ENCODE measurements at places on chromosomes 3 and 15.

DNA sequence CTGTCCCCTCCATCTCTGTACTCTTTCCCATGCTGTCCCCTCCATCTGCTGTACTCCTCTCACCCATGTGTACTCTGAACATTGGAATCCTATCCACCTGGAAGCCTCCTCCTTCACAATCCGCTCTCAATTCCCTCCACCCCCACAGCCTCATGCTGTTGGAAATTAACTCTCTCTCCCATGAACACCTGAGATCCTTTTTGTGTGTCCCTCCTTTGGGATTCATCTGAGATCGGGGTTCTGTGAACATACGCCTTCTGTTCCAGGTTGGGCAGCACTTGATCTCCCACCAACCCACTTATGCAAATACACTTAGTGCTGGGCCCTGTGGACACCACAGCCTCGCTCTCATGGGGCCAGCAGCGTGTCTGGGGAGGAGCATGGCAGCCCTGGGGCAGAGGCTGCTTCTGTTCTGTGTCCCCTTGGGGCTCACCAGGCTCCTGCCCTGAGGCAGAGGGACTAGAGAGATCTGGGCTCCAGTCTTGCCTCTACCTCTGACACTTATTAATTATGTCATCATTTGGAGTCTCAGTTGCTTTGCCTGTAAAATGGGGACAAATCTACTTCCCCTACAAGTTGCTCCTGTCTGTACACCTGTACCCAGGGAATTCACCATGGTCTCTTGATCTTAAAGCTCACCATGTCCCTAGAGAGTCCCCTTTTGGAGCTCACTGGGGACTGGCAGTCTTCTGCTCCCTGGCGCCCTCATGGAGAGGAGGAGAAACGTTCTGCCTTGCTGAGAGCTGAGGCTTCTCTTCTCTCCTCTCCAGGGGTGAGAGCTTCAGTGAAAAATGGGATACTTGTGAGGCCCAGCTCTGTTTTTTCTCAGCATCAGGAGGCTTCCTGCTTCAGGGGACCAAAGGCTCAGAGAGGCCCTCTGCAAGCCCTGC is 42.7 kb downstream of the ITGA11 start:
- no peak for DNase-seq

DNA sequence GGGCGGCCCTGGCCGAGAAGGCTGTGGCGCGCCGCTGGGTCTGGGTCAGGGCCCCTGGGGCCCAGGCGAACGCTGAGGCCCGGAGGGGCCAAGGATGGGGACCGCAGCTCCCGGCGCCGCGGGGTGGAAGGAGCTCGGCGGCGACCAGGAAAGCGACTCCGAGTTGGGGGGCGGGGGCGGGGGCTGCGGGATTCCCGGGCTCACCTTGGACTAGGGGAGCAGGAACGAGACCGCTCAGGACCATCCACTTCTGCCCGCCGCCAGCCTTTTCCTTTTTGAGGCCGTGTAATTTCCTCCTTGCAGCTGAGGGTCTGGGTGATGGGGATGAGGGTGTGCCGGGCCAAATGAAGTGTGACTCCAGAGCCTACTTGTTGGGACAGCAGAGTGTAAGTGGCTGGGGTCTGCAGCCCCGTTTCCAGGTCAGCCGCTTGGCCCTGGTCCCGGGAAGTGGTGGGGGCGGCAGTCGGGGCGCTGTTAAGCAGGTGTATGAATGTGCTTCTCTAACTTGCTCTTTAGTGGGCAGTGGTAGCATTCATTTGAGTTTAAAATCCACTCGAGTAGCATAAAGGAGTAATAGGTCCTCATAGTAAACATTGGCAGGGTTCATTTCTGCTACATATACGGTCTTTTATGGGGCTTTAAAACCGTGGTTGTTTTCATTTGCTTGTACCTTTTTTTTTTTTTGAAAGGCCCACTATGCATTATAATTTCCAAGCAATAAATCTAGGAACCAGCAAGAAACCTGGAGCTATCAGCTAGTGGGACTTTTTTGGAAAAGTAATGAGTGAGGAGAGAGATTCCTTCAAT is 717 bp downstream of the PXK start:
- no peak for DNase-seq

DNA sequence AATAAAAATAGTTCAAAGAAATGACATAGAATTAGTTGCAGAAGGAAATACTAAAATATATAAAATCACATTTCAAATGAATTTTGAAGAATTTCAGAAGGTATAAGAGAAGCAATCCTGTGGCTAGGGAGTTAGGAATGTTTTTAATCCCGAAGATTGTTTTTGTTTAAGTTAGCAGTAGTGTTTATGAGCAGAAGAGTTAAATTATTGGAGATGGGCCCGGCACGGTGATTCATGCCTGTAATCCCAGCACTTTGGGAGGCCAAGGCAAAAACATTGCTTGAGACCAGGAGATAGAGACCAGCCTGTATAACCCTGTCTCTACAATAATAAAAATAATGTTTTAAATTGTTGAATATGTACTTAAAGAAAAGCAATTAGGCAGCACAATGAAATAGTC is 432.5 kb downstream of the MFSD1 start:
- DNase-seq = no peak

DNA sequence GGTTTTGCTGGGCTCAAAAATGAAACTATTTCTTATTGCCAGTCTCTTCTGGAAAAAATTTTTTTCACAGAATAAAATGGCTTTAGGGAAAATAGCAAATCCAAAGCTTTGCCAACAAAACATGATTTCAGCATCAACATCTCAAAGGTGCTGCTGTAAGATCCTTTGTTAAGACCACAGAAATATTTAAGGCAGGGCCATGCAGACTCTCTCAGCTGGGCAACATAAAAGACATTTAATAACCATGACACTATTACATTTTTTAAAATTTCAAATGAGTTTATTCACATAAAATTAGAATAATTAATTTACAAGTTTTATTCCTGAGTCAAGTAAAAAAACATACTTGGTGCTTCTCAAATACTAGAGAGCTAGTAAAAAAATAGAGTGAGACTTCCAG is 527.1 kb upstream of the DPPA4 start:
- no peak for DNase-seq

DNA sequence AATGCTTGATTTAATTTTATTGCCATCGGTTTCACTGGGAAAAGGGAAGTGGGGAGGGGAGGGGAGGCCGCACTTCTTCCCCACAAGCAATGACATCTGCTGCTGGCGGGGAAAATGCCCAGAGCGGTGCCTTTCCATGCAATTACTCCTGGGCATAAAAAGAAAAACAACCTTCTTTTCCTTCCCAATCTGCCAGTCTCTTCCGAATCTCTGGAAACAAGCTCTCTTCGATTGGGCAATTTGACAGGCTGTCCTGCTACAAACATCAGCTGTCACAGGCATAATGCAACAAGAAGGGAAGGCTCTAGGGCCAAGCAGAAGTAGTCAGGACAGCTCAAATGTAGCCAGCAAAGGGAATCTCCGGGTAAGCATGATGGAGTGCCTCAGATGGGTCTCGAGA is 93.4 kb upstream of the STRIT1 start:
- no peak for DNase-seq

DNA sequence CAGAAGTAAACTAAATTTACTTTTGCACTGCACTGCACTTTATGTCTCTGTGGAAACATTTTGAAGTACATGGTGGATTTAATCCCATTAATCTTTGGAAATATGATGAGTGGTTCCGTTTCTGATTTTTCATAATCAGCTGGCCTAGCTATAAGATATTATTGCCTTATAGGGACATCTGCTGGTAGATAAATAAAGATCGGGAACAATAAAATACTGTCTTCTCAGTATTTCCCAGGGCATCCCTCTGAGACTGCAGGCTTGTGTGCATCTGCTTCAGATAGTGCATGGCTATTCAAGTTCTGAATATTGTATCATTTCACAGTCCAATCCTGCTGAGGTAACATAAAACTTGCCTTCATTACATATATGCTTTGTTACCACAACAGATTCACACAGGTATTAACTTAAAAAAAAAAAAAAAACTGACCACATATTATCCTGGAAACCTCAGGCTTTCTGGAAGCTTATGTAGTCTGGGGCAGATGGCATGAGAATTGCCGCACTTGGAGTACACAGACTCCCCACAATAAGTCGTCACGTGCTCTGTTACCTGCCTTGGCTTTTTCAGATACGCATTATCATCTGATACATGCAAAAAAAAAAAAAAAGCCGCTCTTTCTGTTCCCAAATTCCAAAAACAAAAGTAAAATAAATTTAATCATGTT is 330.8 kb upstream of the AGTR1 start:
- DNase-seq = no peak

DNA sequence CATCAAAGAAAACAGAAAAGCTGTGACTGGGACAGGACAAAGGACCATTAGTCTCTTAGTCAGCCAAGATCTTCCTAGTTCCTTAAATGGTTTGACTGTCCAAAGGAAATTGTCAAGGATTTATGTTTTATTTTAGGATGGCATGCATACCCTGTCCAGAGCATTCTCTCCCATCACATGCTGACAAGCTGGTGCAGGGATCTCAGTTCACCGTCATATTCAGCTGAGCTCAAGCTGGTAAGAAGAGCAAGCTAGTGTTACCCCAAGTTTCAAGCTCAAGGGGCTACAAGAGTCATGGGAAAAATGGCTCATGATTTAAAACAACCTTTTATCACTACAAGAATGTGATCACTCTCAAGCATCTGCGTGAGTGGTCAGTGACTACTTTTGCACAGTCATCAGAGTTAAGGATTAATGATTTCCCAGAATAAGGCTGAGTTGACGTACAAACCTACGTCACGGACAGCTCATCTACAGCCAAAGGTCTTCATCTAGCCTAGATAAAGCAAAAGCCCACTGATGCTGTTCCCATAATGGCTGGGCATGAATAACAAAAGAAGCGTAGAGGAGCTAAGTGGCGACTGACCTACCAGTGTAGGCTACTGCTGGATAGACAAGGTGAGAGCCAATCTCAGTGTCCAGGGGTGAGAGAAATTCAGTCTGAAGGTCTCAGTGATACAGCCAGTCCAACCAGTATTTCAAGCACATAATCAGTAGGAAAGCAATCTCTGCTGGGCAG is 157.5 kb downstream of the GABRB3 start:
- no peak for DNase-seq

DNA sequence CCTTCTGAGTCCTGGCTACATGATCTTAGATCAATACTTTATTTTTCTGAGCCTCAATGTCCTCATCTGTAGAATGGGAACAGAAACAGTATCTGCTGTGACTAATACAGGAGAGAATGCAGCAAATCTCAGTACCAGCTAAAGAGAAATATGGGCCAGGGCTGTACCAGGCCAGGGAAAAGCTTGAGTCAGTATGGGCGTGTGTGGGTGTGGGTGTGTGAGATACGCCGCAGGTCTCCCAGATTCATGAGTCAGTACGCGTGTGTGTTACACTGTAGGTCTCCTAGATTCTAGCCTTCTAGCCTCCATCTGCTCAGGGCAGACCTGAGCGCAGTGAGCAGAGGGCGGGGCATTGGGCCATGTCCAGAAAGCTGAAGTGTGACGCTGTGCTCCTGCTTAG is 15.2 kb downstream of the GNAI2 start:
- DNase-seq = no peak

Data from HuH-7 (cell line).